Heart right ventricle (tissue), 16 donors: ENCODE measurements at places on chromosomes 6 and 20. TPM values are rescaled to one million over a fixed set of nuclear protein-coding genes. Genes with fewer than 3 reads are reported as not detected.

Gene PPP1R3G
- 10.7 TPM for total RNA-seq

Gene RAMACL
- total RNA-seq, result 1.1 TPM

Gene LKAAEAR1
- not detected for total RNA-seq

Gene CALHM4
- total RNA-seq, result not detected

Gene ERVFRD-1
- not detected for total RNA-seq

Gene MLN
- not detected for total RNA-seq

Gene HLA-A
- 254 TPM for total RNA-seq

Gene GSTA1
- not detected for total RNA-seq

- no peak overlapping the region for H3K4me3 ChIP-seq
- H3K27me3 ChIP-seq, result no peaks in the 10 kb centered on the region
- peaks cover 12% of the 10 kb centered on the region for H3K4me1 ChIP-seq
- no peak overlapping the region for H3K27ac ChIP-seq
- no peak for DNase-seq
Observed at GRCh38 chr6:24883618-24884017, 52.1 kb downstream of the RIPOR2 start.

GRCh38 chr20:33433465-33434234 is 9.9 kb downstream of the SNTA1 start:
- H3K27me3 ChIP-seq, result no peaks in the 10 kb centered on the region
- H3K4me1 ChIP-seq, result peaks cover 59% of the 10 kb centered on the region
- H3K36me3 ChIP-seq, result no peaks in the 10 kb centered on the region
- peak overlapping the region; percentile 79 for H3K27ac ChIP-seq
- no peak overlapping the region for H3K4me3 ChIP-seq

DNA sequence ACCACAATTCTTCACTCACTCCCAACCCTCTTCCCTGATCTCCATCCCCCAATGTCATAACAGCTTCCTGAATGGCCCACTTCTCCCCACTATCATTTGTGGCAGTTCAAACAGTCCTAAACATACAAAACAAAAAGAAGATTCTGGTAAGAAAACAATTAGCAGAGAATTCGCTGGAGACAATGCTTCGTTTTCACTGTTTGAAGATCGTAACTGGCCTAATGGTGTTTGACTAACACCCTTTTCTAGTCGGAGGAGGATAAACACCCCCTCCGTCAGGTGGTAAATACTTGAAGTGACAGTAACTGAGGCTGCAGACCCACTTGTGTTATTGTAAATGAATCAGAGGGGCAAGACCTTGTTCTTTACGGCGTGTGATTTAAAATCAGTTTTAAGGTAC is 3.8 kb downstream of the EYA2 start:
- no peak for DNase-seq
- peaks cover 4% of the 10 kb centered on the region for H3K4me1 ChIP-seq
- H3K27ac ChIP-seq, result no peak overlapping the region
- H3K27me3 ChIP-seq, result peaks cover 98% of the 10 kb centered on the region

DNA sequence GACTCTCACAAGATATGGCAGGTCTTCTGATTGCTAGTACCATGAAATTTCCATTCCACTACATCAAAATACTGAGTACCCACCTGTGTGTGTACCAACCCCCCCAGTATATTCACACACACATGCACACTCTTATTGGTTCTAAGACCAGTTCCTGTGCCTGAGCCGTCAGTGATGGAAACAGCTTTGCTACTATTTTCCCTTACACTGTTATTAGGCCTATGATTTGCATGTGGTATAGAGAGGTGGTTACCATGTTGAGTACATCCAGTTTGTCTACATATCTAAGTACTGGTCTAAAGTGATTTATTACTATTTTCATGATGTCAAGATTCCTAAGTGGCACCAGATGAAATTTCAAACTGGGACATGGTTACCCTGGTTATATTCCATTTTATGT is 459.9 kb downstream of the BCKDHB start:
- H3K27me3 ChIP-seq, result no peaks in the 10 kb centered on the region
- DNase-seq, result no peak
- no peak overlapping the region for H3K27ac ChIP-seq
- H3K4me3 ChIP-seq, result no peak overlapping the region

- no peak overlapping the region for H3K4me3 ChIP-seq
- no peaks in the 10 kb centered on the region for H3K27me3 ChIP-seq
- DNase-seq, result no peak
- H3K27ac ChIP-seq, result no peak overlapping the region
- H3K36me3 ChIP-seq, result peaks cover 37% of the 10 kb centered on the region
- no peaks in the 10 kb centered on the region for H3K4me1 ChIP-seq
Observed at GRCh38 chr6:158149641-158150040, 18.4 kb downstream of the SERAC1 start.

DNA sequence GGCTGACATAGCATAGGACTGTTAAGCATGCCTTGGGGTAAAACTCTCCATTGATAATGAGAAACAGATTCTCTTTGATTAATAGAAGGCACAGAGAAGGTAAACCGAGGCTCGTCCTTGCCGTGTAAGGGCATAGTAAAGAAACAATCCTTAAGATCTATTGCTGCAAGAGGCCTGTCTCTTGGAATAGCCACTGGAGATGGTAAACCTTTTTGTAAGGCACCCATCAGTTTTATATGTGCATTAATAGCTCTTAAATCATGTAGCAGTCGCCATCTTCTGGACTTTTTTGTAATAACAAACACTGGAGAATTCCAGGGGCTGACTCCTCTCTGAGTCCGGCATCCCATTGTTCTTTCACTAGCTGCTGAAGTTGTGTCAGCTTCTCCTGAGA is 8.4 kb upstream of the ABHD12 start:
- no peak overlapping the region for H3K27ac ChIP-seq
- H3K4me1 ChIP-seq, result no peaks in the 10 kb centered on the region
- no peak overlapping the region for H3K4me3 ChIP-seq
- H3K36me3 ChIP-seq, result no peaks in the 10 kb centered on the region
- no peaks in the 10 kb centered on the region for H3K27me3 ChIP-seq
- peak; percentile 31 for DNase-seq

GRCh38 chr20:17137692-17138091 is 89.1 kb upstream of the PCSK2 start:
- no peaks in the 10 kb centered on the region for H3K36me3 ChIP-seq
- no peaks in the 10 kb centered on the region for H3K27me3 ChIP-seq
- no peak overlapping the region for H3K4me3 ChIP-seq
- no peak overlapping the region for H3K27ac ChIP-seq

DNA sequence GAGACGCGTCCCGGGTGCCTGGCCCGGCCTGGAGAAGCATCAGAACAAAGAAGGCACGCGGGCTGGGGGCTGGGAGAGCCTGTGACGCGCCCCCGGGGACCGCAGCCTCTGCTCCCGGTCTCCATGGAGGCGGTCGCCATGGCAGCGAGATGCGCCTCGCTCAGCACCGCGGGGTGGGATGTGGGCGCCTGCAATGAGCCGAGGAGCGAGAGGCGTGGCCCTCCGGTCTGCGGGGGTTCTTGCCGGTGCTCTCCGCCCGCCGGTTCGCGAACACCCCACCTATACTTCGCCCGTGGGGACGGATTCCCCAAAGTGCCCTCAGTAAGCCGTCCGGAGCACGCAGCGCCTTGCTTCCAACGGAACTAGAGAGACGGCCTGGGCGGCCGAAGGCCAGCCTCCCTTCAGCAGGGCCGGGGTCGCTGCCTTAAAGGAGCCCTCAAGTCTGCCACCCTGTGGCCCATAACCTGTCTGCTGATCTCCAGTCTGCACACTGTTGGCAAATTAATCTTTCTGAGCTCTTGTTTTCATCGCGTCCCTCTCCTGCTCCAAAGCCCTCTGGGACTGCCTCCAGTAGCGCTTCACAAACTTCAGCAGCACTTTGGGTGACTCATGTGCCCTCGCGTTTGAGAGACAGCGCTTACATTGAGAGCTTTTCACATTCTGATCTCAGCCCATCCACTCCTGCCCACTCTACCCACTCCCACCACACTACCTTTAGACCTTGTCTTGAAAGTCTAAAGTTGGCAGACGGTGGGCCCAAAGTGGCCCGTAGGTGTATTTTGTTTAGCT is 983 bp upstream of the ADISSP start:
- peak overlapping the region; percentile 75 for H3K4me3 ChIP-seq
- peak; percentile 72 for DNase-seq
- H3K4me1 ChIP-seq, result peaks cover 46% of the 10 kb centered on the region
- no peaks in the 10 kb centered on the region for H3K27me3 ChIP-seq

- DNase-seq, result no peak
- H3K27me3 ChIP-seq, result peaks cover 20% of the 10 kb centered on the region
- no peaks in the 10 kb centered on the region for H3K36me3 ChIP-seq
- no peak overlapping the region for H3K4me3 ChIP-seq
- H3K4me1 ChIP-seq, result peaks cover 23% of the 10 kb centered on the region
Observed at GRCh38 chr6:170298688-170299087, 7.8 kb upstream of the DLL1 start.

GRCh38 chr6:143486752-143487151 is 24.8 kb downstream of the FUCA2 start:
- no peak for DNase-seq
- no peaks in the 10 kb centered on the region for H3K36me3 ChIP-seq
- no peaks in the 10 kb centered on the region for H3K27me3 ChIP-seq
- H3K4me3 ChIP-seq, result no peak overlapping the region
- H3K4me1 ChIP-seq, result no peaks in the 10 kb centered on the region

DNA sequence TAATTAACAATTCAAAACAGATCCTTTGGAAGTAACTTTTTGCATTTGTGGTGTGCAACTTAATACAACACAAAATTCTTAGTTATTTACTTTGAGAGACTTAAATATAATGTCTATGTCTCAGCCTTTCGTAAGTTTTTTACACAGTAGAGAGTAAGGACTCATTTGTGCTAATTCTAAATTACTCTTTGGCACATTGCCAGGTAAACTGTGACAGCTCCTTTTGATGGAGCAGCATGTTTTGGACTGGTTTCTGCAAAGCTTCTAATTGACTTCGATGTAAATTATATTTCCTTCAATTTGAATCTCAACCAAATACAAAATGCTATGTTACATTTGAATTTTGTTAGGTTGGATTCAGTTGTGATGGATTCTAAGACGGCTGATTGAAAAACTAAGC is 450.7 kb upstream of the OPRM1 start:
- no peaks in the 10 kb centered on the region for H3K27me3 ChIP-seq
- H3K4me1 ChIP-seq, result no peaks in the 10 kb centered on the region
- H3K4me3 ChIP-seq, result no peak overlapping the region
- no peak overlapping the region for H3K27ac ChIP-seq
- H3K36me3 ChIP-seq, result no peaks in the 10 kb centered on the region

DNA sequence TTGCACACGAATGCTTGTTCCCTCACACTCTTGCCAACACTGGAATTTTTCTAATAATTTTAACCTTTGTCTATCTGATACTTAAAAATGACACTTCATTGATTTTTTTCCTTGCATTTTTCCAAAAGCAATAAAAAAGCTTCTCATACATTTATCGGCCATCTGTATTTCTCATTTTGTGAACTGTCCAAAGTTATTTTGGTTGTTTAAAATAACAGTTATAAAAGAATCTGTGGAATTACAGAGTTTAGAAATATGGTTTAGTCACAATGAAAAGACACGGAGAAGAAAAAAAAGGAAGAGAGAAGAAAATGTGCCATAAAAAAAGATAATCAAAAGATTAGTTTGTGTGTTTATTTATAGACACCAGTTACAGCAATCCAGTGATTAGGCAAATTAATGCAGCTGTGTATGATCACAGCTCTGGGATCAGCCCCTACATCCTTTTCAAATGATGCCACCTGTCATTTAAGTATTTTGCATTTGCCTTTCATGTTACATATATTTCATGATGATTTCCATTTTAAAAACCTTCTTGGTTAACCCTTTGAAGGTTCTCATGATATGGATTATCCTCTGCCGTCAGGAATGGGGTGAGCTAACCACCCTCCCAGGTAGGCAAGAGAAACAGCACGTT is 171.7 kb downstream of the BACH2 start:
- no peak overlapping the region for H3K4me3 ChIP-seq
- DNase-seq, result no peak
- H3K27ac ChIP-seq, result no peak overlapping the region
- H3K4me1 ChIP-seq, result no peaks in the 10 kb centered on the region
- H3K36me3 ChIP-seq, result no peaks in the 10 kb centered on the region

DNA sequence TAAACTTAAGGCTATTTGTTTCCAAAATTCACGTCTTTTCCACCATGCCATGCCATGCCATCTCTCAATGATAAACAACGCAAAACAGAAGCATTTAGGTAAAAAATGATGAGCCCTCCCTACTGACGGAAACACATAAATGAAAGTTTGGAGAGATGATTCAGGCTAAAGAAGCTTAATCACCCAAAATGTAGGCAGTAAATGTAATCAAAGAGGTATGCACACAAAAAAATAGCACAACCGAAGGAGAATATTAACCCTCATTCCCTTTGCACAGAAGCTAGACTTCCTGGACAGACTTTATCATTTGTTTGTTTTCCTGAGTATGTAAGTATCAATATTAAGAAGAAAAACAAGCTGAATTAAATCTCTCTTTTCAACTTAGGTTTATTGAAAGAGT is 28.8 kb downstream of the DCDC2 start:
- no peak for DNase-seq
- H3K27ac ChIP-seq, result no peak overlapping the region
- H3K27me3 ChIP-seq, result no peaks in the 10 kb centered on the region
- no peaks in the 10 kb centered on the region for H3K4me1 ChIP-seq

DNA sequence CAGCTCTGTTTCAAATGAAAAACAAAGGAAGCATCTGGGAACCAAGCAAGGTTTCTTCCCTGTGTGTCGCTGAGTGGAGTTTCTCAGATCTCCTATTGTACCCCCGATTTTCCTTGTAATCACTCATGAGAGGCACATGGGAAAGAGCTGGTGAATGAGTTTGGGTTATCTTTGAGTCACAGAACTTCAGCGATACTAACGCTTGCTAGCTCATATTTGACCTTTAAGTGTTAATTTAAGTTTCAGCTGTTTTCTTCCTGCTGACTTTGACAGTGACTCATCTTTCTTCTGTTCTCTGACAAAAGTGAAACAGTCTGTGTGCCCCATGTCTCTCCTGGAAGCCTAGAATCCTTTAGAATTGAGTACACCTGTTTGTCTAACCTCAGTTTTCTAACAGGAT is 261.1 kb upstream of the RGS17 start:
- no peaks in the 10 kb centered on the region for H3K27me3 ChIP-seq
- H3K4me3 ChIP-seq, result no peak overlapping the region
- DNase-seq, result no peak
- H3K27ac ChIP-seq, result no peak overlapping the region

GRCh38 chr20:63115651-63116411 is 100.1 kb downstream of the YTHDF1 start:
- H3K27me3 ChIP-seq, result peaks cover 35% of the 10 kb centered on the region
- H3K4me3 ChIP-seq, result no peak overlapping the region
- H3K36me3 ChIP-seq, result no peaks in the 10 kb centered on the region
- H3K27ac ChIP-seq, result no peak overlapping the region
- DNase-seq, result no peak
- no peaks in the 10 kb centered on the region for H3K4me1 ChIP-seq

- H3K4me3 ChIP-seq, result no peak overlapping the region
- no peak overlapping the region for H3K27ac ChIP-seq
- no peaks in the 10 kb centered on the region for H3K4me1 ChIP-seq
Observed at GRCh38 chr20:49034070-49034732, 11.9 kb upstream of the CSE1L start.

GRCh38 chr6:80714513-80714912 is 608.0 kb downstream of the BCKDHB start:
- H3K36me3 ChIP-seq, result no peaks in the 10 kb centered on the region
- no peaks in the 10 kb centered on the region for H3K27me3 ChIP-seq
- no peak overlapping the region for H3K27ac ChIP-seq
- no peak overlapping the region for H3K4me3 ChIP-seq
- no peak for DNase-seq
